ENCODE measurements at places on chromosomes 7 and 10.

DNA sequence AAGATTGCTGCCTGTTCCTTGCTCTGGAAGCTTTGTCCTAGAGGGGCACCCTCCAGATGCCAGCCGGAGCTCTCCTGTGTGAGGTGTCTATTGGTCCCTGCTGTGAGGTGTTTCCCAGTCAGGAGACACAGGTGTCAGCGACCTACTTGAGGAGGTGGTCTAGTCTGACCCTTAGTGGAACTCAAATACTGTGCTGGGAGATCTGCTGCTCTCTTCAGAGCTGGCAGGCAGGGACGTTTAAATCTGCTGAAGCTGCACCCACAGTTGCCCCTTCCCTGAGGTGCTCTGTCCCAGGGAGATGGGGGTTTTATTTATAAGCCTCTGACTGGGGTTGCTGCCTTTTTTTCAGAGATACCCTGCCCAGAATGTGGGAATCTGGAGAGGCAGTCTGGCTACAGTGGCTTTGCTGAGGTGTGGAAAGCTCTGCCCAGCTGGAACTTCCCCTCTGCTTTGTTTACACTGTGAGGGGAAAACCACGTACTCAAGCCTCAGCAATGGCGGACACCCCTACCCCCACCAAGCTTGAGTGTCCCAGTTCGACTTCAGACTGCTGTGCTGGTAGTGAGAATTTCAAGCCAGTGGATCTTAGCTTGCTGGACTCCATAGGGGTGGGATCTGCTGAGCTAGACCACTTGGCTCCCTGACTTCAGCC, 119.2 kb downstream of the PPP1R9A start:
- no peak for DNase-seq

DNA sequence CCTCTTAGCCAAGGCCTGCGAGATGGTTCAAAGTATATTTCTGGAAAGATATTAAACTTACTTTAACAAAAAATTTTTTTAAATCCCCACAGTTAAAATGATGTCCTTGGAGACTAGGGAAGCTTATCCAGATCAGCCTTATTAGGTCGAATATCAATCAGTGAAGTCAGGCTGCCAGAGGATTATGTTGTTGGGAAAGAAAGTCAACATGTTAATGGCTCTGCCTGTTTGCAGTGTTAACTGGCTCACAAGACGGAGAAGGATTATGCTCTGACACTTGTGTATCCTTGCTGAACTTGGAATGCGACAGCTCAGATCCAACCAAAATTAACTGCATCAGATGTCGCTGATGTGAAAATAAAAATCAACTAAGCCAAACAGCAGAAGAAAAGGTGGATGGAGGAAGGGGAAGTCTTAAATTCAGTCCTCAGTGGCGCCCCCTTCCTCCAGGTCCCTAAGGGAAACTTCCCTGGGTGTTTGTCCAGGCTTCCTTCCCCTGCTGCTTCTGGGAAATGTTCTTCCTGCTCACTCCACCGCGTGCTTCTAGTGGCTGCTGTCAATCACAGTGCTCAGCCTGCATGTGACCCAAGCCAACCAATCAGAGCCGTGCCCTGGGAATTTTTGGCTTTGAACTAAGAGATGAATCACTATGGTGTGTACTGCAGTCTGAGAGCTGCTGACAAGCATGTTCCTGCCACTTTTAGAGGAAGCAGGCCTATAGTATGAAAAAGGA, 690.4 kb upstream of the NRP1 start:
- DNase-seq, result peak; percentile 22

- DNase-seq, result no peak
These were observed 16.8 kb upstream of the MTPN start for GRCh38 chr7:135993950-135994349.

DNA sequence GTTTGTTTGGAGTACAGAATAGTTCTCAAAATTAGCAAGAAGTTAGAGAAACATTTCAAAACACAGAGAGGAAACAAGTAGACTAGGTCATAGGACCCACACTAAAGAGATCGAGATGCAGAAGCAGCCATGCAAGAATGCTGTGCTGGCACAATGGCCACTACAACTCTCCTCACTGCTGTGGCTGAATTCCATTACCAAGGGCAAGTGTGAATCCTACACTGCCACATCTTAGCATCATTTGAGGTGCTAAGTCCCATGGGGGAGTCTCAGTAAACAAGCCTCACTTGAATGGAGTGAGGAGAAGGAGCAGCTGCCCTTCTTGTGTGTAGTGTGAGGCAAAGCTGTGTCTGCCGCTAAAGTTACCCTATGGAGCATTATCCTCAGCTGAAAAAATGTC, 56.7 kb downstream of the PCLO start:
- DNase-seq, result no peak

DNA sequence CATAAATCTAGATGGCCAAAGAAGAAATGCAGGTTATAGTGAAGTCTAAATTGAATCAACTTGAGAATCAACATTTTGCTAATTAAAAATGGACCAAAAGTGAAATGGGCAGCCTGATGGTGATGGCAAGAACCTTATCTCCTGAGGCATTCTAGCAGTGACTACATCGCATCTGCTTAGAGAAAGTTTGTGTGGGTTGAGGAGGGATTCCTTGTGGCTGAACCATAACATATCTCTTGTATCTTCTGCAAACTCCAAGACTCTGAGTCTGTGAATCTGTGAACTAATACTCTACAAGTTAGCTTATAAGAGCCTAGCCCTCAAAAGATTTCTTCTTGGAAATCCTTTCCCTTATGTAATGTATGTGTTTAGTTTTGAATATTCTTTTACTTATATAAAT, 85.6 kb downstream of the PRKG1 start:
- DNase-seq, result peak; percentile 5
